ENCODE measurements at places on chromosomes 2 and 18.

- no peak for DNase-seq
Observed at GRCh38 chr18:45270289-45270771, 344.9 kb upstream of the SLC14A2 start.

- DNase-seq: no peak
Observed at GRCh38 chr2:29723255-29724001, 198.0 kb downstream of the ALK start.

GRCh38 chr18:62715436-62715758, at the start of gene PHLPP1:
PHLPP1 (plus strand) TSS chr18:62715541; CDS start chr18:62715684, 143 bp downstream.
- DNase-seq: no peak

DNA sequence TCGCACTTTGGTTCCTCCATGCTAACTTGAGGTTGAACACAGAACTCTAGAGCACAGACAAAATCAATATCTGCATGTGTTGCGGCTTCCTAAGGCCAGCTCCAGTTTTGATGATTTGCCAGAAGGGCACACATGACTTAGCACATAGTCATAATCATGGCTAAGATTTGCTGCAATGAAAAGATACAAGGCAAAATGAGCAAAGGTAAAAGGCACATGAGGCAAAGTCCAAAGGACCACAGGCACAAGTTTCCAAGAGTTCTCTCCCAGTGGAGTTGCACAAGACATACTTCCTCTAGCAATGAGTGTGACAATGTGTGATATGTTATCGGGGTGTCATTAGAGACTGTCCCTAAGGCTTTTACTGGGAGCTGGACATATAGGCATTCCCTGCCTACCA, 24.2 kb upstream of the CXXC1 start:
- no peak for DNase-seq

- DNase-seq: no peak
Observed at GRCh38 chr2:39568561-39569006, 97.1 kb upstream of the TMEM178A start.

DNA sequence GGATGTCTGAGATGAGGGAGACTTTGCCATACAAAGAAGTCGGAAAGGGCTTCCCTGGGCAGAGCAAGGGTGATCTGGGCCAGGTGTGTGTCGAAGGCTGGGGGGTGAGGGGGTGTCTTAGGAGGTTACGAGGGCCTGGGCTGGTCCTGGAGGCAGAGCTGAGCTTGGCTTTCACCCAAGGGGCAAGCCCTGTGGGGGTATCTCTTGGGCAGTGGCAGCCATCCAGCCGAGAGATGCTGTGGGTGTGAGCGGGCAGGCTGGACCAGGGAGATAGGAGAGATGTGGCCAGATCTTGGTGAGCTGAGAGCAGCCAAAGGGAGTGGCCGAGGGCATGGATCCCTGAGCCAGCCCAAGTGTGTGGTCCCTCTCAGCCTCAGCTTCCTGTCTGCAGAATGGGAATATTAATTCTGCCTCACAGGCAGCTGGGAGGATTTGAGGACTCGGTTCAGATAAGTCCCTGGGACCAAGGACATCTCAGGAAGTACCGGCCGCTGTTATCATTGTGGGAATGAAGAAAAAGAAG, 33.0 kb downstream of the MAL start:
- DNase-seq: no peak

DNA sequence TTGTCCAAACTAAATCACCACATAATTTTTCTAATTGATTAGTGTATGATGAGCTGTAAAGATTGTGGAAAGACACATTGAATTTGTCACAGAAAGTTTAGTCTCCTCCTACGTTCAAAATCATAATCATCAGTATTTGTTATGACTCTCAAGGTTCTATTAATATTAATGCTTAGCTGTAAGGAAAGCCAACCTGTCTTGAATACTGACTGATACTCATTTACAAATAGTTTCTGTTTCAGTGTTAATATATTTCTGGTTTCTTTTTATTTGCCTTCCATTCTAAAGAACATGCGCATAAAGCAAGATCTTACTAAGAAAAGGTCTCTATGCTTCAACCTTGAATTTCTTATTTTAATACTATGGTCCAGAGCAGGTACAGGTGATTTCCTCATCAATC, 55.1 kb downstream of the CPS1 start:
- no peak for DNase-seq

GRCh38 chr2:69735686-69736085, 6.2 kb upstream of the ANXA4 start:
- DNase-seq: no peak

DNA sequence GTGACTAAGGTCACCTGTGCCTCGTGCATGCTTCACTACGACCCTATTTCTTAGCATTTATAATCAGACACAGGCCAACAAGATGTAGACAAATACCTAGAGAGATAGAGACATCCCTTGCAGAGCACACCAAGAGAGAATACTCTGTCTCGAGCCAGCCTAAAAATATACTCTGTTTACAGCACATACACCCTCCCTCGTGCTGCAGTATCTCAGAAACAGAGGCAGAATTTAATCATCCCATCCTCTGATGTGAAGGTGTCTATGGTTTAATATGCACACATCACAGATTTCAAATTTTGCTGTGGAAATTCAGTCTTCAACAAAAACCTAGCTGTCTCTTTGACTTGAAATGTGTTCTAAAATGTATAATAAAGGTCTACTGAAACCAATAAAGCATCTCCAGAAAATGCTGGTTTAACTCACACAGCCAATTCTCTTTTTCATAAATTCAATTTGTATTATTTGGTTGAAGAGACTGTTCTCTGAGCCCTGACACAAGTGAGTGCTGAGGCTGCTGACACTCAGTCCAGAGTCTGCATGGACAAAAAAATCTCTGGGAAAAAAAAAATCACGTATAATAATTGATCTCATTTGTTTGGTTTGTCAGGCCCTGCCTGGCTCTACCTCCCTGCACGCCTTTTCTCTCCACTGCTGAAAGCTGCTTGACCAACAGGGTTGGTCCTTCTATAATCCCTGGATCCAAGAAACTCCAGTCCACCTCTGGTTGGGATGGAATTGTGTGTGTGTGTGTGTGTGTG, 142.0 kb upstream of the FSHR start:
- no peak for DNase-seq

DNA sequence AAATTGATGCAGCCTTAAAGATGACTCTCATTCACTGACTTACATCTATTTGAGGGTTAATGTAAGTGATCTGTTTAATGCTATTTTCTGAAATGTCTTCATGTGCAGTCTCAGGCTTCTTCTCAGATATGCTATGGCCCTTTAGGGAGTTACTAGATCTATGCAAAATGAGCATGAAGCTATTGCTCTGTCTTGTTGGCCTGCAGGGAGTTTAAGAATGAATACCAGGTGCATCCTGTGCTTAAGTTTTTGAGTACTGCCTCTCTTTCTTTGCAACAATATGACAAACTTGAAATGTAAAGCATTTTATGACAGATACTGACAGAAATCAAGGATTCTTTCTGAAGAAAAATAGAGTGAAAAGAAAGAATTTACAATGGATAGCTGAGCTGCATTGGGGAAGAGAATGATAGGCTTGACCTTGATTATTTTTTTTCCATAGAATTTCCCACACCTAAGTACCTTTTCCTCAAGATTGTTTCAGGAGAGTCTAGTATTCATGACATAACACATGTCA, 1058.3 kb upstream of the TMEFF2 start:
- DNase-seq: no peak

DNA sequence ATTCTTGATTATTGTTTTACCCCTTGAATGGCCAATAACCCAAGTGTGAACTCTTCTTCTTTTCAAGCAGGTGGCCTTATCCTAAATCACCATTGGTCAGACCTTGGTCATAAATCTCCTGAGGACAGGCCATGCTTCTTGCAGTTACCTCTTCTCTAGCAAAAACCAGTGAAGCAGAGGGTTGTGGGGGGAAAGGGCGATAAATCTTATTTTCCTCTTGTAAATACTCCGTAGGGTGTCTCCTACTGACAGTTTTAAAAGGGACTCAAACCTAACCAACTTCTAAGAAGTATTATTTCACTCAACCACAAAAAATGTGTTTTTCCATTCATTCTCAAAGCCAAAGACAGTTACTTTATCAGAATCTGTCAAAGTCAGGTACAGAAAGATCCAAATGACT, 168.1 kb upstream of the RMP24 start:
- no peak for DNase-seq

DNA sequence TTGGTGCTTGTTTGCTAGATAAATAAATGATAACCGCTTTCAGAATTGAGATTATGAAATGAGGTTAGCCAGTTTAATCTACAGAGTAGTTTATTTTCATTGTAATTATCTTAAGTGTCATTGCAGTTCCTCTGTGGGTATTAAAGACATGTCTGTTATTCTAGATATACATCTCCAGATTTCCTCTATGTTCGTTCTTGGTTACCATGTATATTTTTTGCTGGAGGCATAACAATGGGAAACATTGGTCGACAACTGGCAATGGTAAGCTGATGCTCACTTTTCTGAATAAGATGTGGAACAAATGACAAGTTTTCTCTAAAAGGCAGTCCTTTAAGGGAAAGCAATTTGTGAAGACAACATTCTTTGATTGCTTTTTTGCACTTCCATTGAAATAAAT, 18.7 kb downstream of the INSIG2 start:
- DNase-seq: no peak

DNA sequence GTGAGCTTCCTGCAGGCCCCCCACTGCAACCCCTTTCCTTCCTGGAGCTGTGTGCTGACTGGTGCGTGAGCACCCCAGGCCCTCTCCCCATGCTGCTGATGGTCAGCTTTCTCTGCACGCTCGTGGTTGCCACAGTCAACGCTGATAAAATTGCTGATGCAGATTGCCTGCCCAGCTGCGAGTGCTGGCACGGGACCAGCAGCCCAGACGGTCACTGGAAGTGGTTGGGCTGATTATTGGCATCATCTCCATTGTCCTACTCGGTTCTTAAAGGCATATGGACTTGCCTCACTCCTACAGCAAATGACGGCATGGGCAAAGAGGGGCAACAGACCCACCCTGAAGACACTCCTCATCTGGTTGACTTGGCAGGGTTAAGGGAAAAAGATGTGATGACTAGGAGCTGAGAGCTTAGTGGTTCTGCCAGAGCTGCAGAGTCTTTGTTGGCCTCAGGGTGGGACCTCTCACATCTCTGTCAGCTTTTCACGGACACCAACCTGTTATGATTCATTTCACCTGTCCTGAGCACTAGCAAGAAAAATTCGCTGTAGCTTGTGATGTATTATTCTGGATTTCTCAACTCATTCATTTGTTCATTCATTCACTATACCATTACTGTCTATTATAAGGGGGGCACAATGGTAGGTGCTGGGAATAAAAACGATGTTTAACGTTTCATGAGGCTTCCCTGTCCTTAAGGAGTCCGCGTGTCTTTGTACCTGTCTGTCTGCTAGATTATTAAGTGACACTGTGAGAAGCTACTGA, 38.4 kb downstream of the PAX8 start:
- no peak for DNase-seq

GRCh38 chr2:10471955-10472354, 23.8 kb upstream of the ODC1 start:
- DNase-seq: no peak

DNA sequence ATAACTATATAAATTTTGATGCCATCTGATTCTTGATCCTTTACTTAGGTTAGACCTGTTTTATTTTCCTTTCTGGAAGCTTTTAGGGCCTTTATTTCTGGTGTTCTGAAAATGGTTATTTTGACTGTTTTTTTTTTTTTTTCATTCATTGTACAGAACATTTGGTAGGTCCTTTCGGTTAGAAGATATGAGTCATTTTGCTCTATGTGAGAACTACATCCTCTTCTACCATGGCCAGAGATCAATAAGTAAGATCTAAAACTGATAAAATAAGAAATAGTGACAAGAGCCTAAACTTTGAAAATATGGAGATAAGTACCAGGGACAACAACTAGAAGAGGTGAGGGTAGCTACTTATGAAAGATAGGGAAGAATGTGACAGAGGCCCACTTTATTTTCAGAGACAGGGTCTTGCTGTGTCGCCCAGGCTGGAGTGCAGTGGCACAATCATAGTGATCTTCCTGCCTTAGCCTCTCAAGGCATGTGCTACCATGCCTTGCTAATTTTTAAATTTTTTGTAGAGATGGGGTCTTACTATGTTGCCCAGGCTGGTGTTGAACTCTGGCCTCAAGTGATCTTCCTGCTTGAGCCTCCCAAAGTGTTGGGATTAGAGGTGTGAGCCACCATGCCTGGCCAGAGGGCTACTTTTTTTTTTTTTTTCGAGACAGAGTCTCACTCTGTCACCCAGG, 66.5 kb downstream of the EIF2AK3 start:
- no peak for DNase-seq

- DNase-seq: no peak
Observed at GRCh38 chr2:130300258-130300969, 42.3 kb upstream of the IMP4 start.

DNA sequence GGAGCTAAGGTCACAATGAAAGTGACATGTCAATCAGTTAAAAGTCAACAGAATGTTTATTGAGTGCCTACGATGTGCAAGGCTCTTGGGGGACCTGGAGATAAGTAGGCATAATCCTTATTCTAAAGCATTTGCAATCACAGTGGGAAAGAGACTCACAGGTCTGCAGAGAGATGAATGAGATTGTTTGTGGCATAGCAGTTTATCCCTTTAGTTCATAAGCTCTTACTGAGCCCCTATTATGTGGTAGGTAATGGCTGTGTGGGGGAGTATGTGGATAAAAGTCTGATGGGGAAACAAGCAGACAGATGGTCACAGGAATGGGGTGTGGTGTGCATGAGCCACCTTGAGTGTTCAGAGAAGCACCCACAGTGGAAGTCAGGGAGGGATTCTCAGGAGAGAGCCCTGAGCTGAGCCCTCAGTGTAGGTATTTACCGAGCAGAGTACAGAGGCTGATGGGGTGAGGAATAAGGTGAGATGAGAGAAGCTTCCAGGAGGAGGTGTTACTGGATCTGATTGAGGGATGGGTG, 48.1 kb downstream of the EMILIN2 start:
- DNase-seq: no peak

- no peak for DNase-seq
Observed at GRCh38 chr2:20571644-20572215, 79.2 kb downstream of the HS1BP3 start.

GRCh38 chr18:61833387-61833786, 59.4 kb downstream of the RNF152 start:
- DNase-seq: no peak

DNA sequence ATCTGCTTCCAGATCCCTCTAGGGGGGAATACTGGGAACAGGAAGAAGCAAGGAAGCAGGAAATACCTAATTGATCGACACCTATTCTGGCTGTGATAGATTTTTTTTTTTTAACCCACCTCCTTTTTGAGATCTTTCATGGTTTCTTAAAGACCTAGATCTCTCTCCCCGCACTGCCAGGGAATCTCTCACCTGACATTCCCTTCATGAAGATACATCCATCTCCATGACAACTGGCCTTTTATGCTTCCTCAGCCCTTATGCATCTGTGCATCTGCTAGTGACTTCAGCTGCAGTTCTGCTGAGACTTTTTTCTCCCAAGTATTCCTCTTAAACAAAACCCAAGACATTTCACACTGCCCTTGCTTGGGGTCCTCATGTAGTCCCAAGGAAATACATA, 21.1 kb upstream of the CPO start:
- no peak for DNase-seq
